ENCODE measurements at places on chromosomes 13 and 19. TPM values are rescaled to one million over a fixed set of nuclear protein-coding genes. Genes with fewer than 3 reads are reported as not detected.

GRCh38 chr19:7417671-7418324 lies 69.1 kb downstream of the ARHGEF18 start:
- DNase-seq, result no peak

GRCh38 chr19:16920816-16921529 lies 32.2 kb downstream of the F2RL3 start:
- no peak for DNase-seq

GRCh38 chr19:31770223-31770622 lies 421.0 kb upstream of the TSHZ3 start:
- DNase-seq, result no peak

DNA sequence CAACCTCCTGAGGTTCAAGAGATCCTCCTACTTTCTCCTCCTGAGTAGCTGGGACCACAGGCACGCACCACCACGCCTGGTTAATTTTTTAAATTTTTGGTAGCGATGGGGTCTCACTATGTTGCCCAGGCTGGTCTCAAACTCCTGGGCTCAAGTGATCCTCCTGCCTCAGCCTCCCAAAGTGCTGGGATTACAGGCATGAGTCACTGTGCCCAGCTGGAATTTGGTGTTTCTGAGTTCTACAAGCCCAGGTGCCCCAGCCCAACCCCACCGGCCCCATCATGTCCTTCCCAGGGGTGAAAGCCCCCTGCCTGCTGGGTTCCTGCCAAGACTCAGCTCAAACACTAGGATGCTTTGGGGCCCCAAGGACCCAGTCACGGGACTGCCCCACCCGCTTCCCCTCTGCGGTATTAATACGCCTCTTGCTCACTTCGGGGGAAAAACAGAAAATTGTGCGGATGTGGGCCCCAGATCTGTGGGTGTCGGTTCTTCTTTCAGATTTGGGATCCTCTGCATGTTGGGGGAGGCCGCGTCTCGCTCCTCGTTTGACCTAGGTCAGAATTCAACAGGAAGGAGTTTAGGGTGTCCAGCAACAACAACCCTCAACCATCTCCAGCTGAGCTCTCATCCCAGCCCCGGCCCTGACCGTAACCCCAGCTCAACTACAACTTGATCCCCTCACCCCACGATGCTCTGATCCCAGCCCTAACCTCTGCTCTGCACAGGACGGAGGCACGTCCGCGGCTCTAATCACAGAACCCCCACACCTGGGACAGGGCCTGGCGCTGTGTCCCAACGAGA lies 3.7 kb upstream of the FCER2 start:
- no peak for DNase-seq

GRCh38 chr13:93882086-93882651 lies 597.3 kb downstream of the DCT start:
- no peak for DNase-seq

GRCh38 chr13:32407854-32408253 lies 20.1 kb downstream of the N4BP2L1 start:
- no peak for DNase-seq

DNA sequence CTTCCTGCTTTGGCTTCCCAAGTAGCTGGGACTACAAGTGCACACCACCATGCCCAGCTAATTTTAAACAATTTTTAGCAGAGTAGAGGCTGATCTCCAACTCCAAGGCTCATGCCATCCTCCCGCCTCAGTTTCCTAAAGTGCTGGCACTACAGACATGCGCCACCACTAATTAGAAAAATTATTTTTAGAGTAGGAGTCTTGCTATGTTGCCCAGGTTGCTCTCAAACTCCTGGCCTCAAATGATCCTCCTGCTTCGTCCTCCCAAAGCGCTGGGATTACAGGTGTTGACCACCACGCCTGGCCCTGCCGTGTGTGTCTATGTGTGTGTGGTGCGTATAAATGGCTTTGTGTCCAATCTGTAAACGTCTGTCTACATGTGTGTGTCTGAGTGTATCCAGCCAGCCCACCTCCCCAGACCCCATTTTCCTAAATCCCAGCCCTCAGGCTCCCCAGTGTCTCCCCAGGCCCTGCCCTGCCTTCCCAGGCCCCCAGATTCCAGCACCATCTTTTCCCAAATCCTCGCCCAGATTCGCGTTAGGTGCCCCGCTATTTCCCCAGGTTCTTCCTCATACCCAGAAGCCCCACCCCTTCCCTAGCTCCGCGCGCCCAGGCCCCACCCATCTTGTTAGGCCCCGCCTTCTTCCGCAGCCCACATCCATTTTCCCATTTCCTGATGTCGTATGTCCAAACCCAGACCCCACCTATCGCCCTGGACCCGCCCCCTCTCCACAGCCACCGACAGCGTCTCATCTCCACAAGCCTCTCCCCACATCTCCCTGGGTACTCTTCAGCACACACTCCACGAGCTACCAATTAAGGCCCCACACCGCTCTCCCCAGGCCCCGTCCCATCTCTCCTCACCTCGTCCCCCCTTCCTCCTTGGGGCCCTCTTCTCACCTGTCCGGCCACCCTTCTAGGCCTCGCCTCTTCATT lies 24.9 kb downstream of the SLC8A2 start:
- DNase-seq, result no peak

DNA sequence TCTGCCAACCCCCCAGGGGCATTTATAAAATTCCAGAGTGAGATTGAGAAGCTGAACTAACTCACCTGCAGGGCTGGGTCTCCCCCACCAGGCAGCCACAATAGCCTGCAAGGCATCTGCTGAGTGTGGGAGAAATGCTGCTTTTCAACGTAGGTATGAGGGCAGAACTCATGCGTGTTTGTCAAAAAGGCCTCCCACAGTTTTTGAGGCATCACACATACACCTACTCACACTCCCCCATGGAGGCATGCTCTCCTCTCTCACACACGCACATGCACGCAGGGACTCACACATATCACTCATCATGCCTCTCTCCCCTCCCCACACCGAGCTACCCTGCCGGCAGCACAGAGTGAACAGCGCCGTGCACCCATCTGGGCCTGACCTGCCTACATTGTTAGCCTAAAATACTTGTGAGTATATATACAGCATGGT lies 390.5 kb downstream of the FGF9 start:
- no peak for DNase-seq

DNA sequence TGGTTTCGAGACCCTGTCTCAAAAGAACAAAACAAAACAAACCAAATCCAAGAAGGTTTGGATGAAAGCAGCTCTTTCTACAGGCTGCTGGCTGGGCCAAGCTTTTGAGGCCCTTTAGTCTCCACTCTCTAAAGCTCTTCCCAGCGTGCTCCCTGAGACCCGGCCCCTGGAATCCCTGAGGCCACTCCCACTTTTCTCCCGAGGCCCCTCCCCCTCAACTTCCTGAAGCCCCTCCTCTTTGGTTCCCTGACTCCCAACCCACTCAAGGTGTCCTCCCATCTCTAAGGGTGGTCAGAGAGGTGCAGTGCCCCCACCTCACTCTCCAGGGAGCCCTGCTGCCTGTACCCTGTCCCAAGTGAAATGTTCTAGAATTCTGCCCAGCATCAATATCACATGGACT lies 10.6 kb downstream of the ERICH6B start:
- no peak for DNase-seq

DNA sequence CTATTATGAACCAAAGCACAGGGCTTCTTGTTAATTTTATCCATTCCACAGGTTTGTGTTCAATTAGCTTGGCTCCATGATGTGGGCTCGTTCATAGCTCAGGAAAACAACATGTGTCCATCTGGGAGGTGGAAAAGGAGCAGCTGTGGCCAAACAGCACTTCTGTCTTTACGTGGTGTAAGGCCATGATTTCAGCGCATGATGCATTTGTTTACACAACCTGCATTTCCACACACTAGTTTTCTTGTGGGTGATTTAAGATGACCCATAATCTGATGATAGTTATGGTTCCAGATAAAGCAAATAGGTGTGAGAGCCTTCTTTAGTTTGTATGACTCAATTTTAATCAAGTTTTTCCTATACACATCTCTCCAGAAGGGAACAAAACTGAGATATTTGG lies 101.7 kb downstream of the TNFRSF19 start:
- no peak for DNase-seq

- peak; percentile 54 for DNase-seq
Measured at GRCh38 chr13:20116213-20116612, 44.6 kb downstream of the GJA3 start.

DNA sequence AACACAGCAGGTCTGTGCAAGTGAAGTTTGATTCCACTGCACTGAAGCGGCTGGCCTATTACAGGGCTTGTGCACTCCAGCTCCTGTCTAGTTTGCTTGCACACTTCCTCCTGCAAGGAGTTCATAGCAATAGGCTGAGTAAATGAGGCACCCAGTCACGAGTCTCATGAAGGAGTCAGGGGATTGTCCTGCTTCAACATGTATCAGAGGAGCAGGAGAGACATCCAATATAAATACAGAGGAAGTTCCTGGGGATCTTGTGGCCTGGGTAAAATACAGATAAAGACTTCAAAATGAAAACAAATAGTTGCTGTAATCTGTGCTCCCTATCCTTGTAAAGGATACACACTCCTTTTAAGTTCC lies 259.9 kb downstream of the SLITRK1 start:
- no peak for DNase-seq

NLRP7 gene
- not detected for total RNA-seq

ZNF557 gene
- total RNA-seq, result 8.6 TPM

CYP2F1 gene
- total RNA-seq, result not detected

SERP2 gene
- 1.4 TPM for total RNA-seq

ATP8B3 gene
- 3.8 TPM for total RNA-seq
